GF-D8 (cell line): ENCODE measurements at places on chromosomes 11 and 22.

- no peak for DNase-seq
Observed at GRCh38 chr11:85277693-85278092, 349.5 kb downstream of the DLG2 start.

DNA sequence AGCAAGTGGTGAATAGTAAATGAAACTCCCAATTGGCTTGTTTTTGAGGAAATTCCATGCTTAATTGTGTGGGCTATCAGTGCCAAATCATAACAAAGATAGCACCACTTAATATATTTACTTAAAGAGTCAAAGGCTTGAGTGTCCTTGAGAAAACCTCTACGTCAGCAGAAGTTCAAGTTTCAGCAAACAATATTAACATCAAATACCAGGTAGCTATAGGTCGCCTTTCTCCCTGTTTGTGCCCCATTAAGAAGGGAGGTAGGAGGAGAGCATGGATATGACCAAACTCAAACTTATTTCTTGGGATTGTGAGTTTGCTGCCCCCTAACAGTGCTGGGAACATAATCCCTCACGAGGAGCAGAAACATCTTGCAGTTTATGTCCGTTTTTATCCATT lies 105.6 kb upstream of the SYN3 start:
- DNase-seq = no peak

DNA sequence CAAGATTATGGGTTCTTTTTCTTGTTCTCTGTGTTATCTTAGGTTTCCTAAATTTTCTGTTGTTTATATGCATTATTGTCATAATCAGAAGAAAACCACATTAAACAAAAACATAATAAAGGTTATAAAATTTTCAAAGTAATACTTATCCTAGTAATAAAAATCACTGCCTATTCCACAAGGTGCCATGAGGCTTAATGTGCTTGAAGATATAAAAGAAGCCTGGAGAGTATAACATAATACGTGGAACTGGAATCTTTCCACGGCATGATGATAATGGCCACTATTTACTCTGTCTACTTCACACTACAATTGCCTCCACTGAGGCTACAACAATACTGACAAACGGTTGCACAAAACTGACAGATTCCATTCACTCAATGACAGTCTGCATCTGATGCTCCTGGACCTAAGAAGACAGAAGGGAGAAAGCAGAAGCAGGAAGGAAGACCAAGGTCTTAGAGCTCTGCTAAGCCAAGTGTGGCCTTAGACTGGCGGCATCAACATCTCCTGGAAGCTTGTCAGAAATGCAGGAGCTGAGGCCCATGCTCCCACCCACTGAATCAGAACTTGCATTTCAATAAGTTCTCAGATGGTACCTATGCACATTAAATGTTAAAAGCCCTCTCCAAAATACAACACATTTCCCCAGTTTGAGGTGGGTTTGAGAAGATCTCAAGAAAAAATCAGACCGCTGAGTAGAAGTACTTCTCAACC lies 13.1 kb downstream of the TENM4 start:
- no peak for DNase-seq

GRCh38 chr11:77515483-77515882 lies 41.6 kb upstream of the PAK1 start:
- no peak for DNase-seq

DNA sequence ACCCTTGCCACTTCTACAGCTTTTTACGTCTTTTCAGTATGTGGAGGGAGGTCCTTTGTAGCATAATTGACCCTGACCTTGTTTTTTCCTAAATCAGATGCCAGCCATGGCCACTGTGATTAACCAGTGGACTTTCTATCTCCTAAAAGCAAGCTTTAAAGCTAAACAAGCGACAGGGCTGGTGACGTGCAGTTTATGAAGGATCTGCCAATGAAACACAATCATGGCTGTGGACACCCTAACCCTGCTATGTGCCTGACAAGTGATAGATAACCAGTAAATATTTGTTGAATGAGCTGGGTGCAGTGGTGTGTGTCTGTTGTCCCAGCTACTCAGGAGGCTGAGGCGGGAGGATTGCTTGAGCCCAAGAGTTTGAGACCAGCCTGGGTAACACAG lies 64.2 kb downstream of the LIF start:
- DNase-seq = no peak
